ENCODE measurements at places on chromosomes 16 and 17. TPM values are rescaled to one million over a fixed set of nuclear protein-coding genes. Genes with fewer than 3 reads are reported as not detected.

DNA sequence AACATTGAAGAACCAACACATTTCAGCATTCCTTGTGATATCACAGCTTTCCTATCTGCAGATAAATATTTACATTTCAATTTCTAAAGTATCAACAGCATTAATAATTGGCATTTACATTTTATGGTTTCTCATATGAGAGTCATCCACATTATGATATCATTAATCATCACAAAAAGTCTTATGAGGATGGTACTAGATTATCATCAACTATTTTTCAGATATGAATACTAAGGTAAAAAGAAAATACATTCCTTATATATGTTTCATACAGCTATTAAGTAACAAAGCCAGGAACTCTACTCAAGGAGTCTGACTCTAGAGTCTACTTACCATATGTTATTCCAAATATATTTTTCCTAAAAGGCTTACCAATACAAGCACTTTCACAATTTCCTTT, 40.7 kb downstream of the ABCA5 start:
- DNase-seq: no peak

DNA sequence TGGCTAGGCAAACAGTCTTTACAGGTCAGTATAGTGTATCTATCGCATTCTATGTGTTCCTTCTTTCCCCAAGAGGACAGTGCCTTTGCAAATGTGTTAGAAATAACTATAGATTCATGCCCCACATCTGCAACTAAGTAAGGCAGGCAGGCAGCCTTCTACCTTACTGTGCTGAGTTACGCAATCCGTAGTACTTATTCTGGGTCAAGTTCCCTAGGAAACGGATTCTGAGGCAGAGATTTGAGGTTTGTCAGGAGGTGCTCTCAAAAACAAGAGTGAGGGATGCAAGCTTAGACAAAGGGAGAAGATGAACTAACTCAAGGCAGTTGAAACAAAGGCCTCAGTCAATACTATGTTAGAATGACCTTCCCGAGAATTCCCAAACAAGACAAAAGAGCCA, 12.7 kb upstream of the ANKFY1 start:
- no peak for DNase-seq

GRCh38 chr16:84788920-84789391, 30.8 kb upstream of the CRISPLD2 start:
- DNase-seq: no peak

DNA sequence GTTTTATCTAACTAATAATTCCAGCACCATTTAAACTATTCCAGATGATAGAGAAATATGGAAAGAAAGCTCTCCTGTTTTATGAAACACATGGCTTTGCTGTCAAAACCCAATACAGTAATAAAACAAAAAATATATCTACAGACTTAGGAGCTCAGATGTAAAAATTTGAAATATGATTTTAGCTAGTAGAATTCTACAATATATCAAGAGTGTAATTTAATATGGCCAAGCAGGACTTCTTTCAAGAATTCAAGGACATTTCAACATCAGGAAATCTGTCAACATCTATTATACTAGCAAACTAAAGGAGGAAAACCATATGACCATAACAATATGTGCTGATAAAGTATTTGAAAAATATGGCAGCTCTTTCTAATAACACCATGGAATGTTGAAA, 57.5 kb downstream of the CCDC182 start:
- no peak for DNase-seq

DNA sequence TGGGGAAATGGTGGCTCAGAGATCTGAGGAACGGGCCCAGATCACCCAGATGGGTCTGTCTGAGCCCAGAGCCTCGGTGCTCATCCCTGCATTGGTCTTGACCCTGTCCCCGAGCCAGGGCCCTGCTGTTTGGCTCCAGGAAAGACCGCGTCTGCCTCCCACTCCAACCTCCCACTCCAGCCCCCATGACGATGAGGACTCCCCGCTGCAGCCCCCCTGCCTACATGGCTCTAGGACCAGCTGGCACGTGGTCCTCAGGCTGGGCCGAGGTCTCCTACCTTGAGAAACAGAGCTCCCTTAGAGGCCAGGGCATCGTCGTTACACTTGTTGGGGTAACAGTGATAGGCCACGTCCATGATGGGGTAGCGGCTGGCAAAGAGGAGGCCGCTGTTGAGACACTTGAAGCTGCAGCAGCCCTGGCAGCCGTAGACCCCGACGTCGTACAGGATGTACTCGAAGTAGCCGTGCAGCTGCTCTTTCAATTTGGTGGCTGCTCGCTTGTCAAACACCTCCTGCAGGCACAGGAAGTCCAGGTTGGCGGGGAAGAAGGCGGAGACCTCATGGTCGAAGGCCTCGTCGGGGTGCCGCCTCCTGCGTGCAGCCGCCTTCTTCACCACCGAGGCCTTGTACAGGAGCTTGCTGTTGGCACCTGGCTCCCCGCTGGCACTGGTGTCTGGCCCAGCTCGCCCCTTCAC, 59.9 kb downstream of the PRMT7 start:
- no peak for DNase-seq

DNA sequence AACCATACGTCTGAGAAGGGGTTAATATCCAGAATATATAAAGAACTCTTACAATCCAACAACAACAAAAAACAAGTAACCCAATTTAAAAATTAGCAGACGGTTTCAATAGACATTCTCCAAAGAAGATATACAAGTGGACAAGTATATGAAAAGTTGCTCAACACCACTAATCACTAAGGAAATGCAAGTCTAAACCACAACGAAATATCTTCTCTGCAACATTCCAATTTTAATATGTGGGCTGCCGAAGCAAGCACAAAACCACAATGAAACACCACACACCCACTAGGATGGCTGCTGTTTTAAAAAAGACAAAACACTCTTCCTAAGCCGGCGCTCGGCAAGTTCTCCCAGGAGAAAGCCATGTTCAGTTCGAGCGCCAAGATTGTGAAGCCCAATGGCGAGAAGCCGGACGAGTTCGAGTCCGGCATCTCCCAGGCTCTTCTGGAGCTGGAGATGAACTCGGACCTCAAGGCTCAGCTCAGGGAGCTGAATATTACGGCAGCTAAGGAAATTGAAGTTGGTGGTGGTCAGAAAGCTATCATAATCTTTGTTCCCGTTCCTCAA, 5.9 kb upstream of the SLC13A2 start:
- no peak for DNase-seq

- no peak for DNase-seq
Measured at GRCh38 chr17:35519439-35519838, 18.0 kb downstream of the SLFN12L start.

- DNase-seq: no peak
Measured at GRCh38 chr17:45692661-45693060, 91.5 kb upstream of the CRHR1 start.

DNA sequence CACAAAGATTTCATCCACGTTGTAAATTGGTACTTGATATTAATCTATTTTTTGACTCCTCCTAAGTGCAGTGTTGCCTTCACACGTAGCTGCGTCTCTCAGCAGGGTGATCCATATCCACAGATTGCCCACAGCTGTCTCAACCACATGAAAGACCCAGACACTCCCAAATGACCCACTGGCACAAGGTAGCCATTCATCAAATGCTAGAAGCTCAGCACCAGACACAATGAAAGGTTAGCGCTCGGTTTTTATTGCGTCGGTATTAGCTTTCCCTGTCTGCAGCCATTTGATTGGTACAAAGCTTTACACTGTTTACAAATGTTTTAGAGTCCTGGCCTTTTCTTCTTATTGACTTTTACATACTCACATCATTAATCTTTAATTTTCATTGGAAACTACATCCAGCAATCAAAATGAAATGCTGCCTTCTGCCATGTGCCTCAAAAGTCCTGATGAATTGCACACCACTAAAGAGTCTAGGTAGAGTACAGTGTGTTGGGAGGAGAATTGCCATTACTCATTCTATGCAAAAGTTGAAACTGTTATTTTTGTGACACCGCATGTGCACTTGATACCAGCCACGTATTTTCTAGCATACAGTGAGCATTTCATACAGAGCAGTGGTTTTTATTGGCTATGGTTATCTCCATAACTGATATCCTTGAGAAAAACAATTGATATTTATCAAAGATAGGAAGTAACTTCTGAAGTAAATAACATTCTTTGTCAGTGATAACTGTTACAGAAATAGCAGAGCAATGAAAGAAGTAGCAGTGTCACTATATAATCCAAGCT, 127.3 kb upstream of the NUDT7 start:
- DNase-seq: no peak

DNA sequence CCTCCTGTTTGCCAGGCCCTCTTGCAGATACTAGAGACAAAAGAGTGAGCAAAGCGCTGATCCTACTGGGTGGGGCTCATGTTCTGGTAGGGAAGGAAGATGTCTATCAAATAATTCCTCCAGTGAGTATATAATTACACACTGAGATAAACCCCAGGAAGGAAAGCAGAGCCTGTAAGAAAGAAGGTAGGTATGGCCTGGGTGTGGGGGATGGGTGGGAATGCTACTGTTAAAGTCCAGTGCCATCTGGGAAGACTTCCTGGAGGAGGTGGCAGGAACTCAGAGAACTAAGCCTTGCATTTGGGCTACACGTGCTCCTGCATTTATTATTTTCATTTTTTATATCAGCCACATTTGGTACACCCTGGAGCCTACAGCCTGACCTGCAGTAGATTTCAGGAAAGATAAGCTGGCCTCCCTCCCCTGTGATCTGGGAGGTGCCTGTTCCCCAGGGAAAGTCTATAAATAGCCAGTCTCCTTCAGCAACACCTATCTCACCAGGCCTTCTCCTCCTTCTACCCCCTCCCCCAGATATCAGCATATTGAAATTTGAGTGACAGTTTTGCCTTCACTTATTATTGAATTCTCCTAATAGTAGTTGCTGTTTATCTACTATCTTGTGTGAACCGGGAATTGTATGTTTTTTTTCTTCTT, 11.5 kb downstream of the ATP2C2 start:
- no peak for DNase-seq

DNA sequence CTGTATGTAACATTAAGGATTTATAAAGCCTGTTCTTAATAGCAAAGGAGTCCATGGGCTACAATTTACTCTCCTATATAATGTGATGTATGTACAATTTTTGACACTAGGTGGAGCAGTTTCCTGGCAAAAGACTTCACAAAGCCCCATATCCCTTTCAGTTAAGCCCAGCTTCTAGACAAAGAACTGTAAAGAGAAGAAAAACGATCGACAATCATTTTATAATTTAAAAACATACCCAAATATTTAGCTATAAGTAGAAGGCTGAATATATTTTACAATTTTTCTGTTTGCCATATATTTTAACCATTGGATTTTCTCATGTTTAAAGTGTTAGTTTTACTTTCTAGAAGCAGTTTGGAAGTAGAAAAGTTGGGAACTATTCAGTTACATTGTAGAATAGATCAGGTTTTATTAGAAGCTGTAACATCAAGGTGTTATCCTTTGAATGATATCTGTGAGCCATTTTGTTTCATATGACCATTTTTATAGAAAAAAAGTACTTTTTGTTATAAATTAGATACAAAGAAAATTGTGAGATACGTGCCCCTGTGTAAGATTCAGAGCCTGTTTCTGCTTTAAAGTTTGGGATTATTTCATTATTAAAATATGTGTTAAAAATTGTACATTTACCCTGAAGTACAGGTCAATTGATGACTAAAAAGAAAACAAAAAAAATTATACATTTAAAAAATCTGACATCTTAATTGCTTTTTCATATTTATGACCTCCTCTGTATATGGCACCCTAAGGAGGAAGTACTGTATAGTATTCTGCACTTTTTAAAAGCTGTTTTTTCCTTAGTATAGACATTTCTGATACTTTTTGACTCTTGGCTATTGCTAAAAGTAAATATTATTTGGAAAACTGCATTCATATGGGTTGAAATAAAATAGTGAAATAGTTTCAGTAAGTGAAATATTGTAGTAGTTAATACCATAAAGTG, 46.3 kb downstream of the VMP1 start:
- DNase-seq: peak; percentile 75

DNA sequence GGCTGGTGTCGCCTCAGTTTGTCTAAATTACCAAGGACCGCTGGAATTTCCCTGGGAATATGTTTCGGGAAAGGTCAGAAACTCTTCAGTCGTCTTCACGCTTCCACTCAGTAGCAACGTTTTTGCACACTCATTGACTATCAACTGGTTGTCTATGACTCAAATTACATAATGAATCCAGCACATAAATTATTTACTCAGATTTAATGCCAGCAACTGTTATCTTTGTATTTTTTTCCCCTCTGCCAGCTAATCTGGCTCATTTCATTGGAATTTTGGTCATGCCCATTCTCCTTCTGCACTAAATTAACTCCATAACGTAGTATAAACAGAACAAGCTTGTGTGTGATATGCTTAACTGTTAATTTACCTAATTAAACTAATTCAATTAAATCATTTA, 372.7 kb upstream of the ZFHX3 start:
- no peak for DNase-seq

DNA sequence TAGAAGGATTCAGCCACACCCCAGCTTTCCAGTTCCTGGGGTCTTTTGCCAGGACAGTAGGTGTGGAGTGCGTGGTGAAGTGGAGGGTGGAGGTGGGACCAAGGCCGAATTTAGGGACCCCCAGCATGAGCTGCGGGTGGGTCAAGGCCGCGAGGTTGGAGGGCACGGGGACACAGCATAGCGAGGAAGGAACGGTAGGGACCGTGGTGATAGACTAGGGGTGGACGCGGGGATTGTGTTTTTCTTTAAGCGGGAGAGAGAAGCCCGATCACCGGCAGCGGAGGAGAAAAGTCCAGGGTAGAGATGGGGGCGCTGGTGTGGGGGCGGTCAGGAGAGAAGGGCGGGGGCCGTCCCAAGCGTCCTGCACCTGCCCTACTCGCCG, 261 bp upstream of the B4GALNT2 start:
- no peak for DNase-seq

DNA sequence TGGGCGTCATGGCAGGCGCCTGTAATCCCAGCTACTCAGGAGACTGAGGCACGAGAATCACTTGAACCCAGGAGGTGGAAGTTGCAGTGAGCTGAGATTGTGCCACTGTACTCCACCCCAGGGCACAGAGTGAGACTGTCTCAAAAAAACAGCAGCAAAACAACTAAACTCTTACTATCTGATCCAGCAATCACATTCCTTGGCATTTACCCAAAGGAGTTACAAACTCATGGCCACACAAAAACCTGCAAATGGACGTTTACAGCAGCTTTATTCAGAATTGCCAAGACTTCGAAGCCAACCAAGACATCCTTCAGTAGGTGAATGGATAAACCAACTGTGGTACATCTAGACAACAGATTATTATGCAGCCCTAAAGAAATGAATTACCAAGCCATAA, 4.0 kb downstream of the SIAH1 start:
- no peak for DNase-seq

DNA sequence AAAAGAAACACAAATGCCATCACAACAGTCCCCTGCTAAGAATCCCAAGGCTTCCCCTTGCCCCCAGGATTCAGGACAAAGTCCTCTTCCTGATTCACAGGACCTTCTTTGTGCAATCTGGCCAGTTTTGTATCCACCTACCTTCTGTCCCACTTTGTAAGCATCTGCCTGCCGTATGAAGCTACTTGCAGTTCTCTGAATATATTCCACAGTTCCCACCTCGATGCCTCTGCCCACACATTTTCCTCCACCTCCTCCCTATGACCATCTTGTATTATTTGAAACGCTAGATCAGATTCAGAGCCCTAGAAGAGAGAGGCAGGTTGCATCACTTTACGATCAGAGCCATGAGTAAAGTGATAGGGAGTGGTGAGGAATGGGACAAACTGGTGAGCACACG, 159.2 kb upstream of the XYLT1 start:
- no peak for DNase-seq

- DNase-seq: no peak
Measured at GRCh38 chr16:56915336-56916119, 16.4 kb upstream of the HERPUD1 start.

Gene SLC5A11
- not detected for polyA plus RNA-seq

Gene TNP2
- polyA plus RNA-seq: not detected

Gene KRTAP4-12
- polyA plus RNA-seq: not detected

Gene GAST
- not detected for polyA plus RNA-seq

Gene KRT16
- polyA plus RNA-seq: not detected

Gene CES1
- 120 TPM for polyA plus RNA-seq
